Cardiac fibroblast (primary cell): ENCODE measurements at places on chromosomes 1 and 21.

GRCh38 chr1:43781574-43781973, 74.2 kb downstream of the ST3GAL3 start:
- no peak for DNase-seq

DNA sequence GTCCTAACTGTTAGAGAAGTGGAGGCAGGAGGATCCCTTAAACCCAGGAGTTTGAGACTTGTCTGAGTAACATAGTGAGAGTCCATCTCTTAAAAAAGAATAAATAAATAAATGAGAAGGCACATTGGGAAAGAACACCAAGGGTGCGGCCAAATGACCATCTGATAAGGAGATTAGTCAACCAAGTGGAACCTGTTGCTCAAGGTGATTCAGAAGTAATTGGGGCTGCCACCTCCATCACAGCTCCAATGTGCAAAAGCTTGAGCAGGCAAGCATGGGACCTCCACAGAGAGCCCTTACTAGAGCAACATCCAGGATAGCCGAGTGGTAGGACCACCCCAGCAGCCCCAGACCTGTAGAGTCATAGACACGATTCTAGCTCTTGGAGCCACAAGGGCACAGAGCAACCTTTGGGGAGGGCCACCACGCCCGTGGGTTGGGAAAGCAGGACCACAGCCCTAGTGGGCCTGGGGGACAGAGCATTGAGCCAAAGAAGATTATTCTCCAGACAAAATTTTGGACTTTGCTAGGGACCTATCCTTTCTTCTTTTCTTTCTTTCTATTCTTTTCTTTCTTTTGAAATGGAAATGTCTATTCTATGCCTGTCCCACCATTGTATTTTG, 40.9 kb downstream of the KCNK1 start:
- no peak for DNase-seq

DNA sequence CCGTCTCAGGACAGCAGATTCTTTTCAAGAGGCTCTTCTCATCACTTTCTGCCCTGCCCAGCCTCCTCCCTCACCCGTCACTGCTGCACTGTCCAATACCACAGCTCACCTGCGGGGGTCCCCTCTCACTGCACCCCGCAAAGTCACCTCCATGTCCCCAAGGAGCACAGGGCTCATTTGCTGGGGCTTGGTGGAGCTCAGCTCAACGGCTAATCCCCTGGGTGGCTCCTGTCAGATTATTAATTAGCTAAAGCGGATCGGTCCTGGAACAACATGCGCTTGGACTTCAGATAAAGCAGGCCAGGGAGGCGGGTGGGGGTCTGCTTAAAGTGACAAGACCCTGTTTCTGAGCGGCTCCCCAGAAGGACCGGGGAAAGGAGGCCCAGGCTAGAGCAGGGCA, 43.1 kb downstream of the CASZ1 start:
- DNase-seq, result no peak

DNA sequence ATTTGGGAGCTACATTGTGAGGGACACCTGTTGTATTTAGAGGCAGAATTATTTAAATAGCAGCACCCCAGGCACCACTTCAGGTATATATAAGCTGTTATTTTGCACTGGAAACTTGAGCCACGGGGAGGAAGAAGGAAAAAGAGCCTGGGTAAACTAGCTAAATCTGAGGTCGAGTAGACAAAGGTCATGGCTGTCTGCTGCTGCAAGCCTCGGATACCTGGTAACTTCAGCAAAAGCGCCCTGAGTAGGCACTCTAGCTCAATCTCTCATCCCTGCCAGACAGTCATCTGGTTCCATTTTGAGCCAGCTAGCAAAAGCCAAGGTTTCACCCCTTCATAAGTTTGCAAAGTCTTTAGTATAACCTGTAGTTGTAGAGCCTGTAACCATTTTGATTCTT, 101.9 kb upstream of the ZNF644 start:
- DNase-seq, result no peak

- DNase-seq, result no peak
These were observed 480.5 kb downstream of the MATN1 start for GRCh38 chr1:30242722-30243457.

GRCh38 chr21:45011426-45011825, 63.0 kb upstream of the ADARB1 start:
- DNase-seq, result no peak

- DNase-seq, result no peak
These were observed 38.7 kb downstream of the SNRPE start for GRCh38 chr1:203899869-203900714.
